Nasal cavity respiratory epithelium epithelial cell of viscerocranial mucosa (primary cell): ENCODE measurements at places on chromosomes 1 and 21. TPM values are rescaled to one million over a fixed set of nuclear protein-coding genes. Genes with fewer than 3 reads are reported as not detected.

Gene FCRL6
- not detected in 2 replicates for total RNA-seq

Gene CTH
- total RNA-seq: 14.7 and 38.3 TPM in 2 replicates

Gene NHLH2
- total RNA-seq: 1.4 and 1.6 TPM in 2 replicates

Gene MAB21L3
- 1.0 and 1.4 TPM in 2 replicates for total RNA-seq

Gene EVI5
- 49.2 and 50.2 TPM in 2 replicates for total RNA-seq

Gene TAS1R1
- total RNA-seq: not detected in 2 replicates

Gene RORC
- total RNA-seq: 0.34 and 1.4 TPM in 2 replicates
